ENCODE measurements at places on chromosomes 12 and 14.
A peak's percentile ranks its signal among the peaks of the same experiment; 100 is the strongest.

GRCh38 chr12:59030415-59030814, 110.1 kb upstream of the LRIG3 start:
- no peak for DNase-seq

GRCh38 chr12:130316251-130316650, 21.4 kb upstream of the PIWIL1 start:
- DNase-seq = no peak

DNA sequence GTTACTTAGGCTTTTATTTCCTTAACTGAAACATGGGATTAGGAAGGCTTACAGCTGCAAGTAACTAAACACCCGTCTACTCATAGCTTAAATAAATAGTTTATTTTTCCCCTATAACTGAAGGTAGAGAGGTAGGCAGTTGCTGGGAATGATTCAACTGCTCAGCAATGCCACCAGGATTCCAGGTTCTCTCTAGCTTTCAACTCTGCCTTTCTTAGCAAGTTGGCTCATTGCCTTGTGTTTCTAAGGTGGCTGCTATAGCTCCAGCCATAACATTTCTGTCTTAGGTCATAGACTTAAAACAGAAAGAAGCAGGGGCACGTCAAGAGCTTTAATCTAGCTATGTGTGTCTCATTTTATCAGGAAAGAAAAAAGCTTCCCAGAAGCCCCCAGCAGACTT, 103.7 kb upstream of the MDM1 start:
- no peak for DNase-seq

GRCh38 chr14:76776428-76777251, 15.4 kb downstream of the VASH1 start:
- DNase-seq = no peak

- DNase-seq = no peak
These were observed 421.5 kb upstream of the MDGA2 start for GRCh38 chr14:48096897-48097296.

DNA sequence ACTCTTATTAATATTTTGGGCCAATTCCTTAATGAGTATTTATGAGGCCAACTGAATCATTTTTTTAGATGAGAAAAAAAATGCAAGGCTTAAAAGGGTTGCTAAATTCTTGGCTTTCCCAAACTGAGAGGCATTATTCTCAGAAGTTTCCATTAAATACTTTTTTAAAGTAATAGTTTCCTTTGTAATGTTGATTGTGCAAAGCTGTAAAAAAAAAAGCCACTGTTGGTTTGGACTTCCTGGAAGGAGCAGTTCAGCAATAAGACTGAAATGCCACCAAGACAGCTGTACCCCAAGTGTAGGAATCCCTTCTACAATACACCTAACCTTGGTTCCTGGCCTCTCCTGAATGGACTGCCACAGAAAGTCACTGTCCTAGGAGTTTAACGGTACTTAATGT, 231.3 kb downstream of the MON2 start:
- no peak for DNase-seq

- no peak for DNase-seq
These were observed 2.7 kb upstream of the SAMD4A start for GRCh38 chr14:54564071-54564867.

GRCh38 chr12:110928700-110929099, 8.3 kb upstream of the MYL2 start:
- DNase-seq = no peak

DNA sequence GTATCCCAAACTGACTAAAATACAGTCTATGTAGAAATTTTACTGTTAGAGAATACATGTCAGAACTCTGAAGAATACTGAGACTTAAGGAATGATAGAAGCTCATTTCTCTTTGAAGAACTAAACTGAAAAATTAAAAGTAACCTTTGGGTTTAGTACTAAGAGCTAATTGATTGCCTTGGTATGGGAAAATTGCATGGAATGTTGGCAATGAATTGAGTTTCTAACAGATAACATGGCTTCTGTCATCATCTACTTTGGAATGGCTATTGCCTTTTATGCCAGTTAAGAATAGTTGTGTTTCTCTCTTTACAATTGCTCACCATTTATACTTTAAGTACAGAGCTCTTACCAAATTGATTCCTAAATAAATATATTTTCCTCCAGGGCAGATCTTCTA, 308.8 kb upstream of the SYT1 start:
- DNase-seq = no peak

- DNase-seq = no peak
These were observed 121.2 kb upstream of the LRIG3 start for GRCh38 chr12:59041241-59042121.

DNA sequence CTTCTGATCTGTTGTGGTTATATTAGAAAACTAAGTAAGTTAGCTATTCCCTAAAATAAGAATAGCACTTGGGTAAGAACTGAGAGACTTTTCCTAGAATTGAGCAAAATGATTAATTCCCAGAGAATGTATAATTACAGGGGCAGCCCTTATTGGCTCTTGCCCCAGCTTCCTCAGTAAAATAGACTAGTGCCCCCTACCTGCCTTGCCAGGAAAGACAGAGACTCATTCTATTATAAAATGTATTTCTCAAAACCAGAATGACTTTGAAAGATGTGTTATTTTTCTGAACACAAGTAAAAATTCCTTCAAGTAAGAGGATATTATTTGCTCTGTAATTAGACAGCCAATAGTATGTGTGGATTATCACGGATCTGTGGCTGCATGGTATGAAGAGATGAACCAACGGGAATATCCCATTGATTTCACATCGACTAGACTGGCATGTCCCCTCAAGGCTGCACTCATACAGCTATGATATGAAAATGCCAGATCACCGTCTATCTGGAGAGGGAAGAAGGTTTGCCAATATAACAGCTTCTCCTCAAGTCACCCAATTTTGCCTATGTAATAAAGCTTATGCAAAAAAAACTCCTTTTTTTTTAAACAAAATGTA, 7.4 kb upstream of the GLRX5 start:
- DNase-seq = no peak

- DNase-seq = no peak
These were observed 74.4 kb upstream of the STAC3 start for GRCh38 chr12:57325395-57325794.

DNA sequence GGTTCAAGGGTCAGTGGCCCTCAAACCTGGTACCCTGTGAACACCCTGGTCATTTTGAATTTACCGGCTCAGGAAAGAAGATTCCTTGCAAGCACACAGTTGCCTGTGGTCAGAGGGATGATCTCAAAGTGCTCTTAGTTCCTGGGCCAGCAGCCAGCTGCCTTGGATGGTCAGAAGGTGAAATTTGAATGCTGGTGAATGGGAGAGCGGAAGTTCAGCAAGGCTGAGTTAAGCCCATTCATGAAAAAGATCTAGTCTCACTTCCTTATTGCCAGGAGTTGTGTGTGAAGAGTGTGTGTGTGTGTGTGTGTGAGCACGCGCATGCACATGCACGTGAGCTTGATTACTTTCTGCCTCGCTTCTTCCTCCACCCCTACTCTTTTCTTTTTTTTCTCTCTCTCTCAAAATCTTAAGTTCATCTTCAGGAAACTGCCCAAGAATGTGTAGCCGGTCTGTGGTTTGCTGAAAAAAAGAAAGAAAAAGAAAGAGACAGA, 155.5 kb upstream of the CCND2 start:
- no peak for DNase-seq

GRCh38 chr14:52868911-52869618, 77.7 kb upstream of the GNPNAT1 start:
- no peak for DNase-seq

DNA sequence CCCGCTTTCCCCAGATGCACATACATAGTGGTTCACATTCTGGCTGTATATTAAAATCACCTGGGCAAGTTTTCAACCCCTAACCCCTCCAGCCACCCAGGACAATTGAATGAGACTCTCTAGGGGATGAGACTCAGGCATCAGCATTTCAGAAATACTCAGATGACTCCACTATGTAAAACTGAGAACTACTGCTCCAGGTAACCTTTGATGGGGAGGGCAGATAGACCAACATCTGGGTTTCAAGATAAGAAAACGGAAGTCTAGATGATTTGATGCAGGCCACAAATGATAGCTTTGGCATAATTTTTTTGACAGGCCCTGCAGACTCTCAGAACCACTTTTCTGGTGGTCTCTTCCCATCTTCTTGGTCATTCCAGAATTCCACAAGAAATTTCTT, 341.1 kb downstream of the EMP1 start:
- no peak for DNase-seq

- DNase-seq = no peak
These were observed 448.7 kb downstream of the SLC6A15 start for GRCh38 chr12:84463741-84464495.

GRCh38 chr14:64501411-64502171, 2.0 kb downstream of the ZBTB25 start:
- DNase-seq = no peak

- no peak for DNase-seq
These were observed 41.3 kb downstream of the RAB3IP start for GRCh38 chr12:69779928-69780327.

DNA sequence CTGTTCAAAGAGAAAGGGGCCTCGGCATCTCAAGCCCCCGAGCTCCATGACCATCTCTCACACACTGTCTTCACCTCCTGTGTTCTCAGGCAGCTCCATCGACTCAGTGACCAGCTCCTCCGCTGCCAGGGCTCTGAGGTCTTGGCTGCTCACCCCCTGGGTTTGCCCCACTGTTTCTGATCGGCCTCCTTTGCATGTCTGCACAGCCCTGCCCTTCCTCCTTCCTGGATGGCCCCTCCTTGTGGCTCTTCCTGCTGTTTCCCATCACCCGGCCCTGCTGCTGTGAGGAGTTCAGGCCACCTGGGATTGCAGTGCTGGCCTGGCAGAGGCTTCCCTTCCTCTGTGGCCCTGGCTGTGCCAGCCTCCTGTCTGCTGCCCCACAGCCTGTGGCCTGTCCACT, 38.1 kb upstream of the PIWIL1 start:
- DNase-seq = no peak

- no peak for DNase-seq
These were observed 54.8 kb downstream of the PPHLN1 start for GRCh38 chr12:42380733-42381132.

DNA sequence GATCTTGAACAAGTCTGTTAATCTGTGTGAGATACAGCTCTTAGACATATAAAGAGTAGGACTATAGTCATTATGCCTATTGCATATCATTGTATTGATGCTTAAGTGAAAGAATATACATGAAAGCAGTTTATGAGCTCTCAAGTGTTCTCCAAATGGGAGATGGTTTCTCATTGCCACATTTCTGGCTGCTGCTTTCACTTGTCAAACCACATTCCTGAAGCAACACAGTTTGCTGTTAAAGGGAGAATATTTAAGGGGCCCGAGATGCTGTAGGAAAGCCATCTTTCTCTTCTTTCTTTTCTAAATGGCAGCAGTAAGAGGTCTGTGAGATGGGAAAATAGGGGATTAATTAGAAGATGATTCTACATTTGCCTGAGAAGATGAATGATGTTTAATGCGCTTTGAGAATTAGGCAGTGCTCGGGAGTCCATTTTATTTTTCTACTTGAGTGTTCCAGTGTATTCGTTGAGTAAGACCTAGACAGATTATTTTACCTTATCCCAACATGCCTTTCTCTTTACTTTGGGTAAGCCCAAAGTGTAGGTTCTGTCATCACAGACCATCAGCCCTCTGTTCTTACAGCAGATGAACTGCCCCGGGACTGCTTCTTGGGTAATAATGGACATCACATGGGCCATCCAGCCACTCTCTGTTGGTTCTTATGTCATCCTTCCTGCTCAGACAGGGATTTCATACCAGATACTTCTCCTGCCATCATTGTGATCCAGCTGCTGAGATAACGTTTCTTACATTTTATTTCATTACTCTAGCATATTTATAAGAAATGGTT, 35.6 kb downstream of the ANO4 start:
- DNase-seq = no peak

GRCh38 chr14:23704890-23705289, 68.7 kb downstream of the DHRS2 start:
- DNase-seq = no peak

- DNase-seq = no peak
These were observed 62.6 kb upstream of the RESF1 start for GRCh38 chr12:31896514-31897039.

GRCh38 chr12:11992515-11992914, 78.2 kb upstream of the BCL2L14 start:
- DNase-seq = no peak

- no peak for DNase-seq
These were observed 37.9 kb downstream of the KIAA0586 start for GRCh38 chr14:58465421-58465820.

GRCh38 chr12:108950991-108951739, 69.7 kb downstream of the SVOP start:
- DNase-seq = peak; percentile 18

DNA sequence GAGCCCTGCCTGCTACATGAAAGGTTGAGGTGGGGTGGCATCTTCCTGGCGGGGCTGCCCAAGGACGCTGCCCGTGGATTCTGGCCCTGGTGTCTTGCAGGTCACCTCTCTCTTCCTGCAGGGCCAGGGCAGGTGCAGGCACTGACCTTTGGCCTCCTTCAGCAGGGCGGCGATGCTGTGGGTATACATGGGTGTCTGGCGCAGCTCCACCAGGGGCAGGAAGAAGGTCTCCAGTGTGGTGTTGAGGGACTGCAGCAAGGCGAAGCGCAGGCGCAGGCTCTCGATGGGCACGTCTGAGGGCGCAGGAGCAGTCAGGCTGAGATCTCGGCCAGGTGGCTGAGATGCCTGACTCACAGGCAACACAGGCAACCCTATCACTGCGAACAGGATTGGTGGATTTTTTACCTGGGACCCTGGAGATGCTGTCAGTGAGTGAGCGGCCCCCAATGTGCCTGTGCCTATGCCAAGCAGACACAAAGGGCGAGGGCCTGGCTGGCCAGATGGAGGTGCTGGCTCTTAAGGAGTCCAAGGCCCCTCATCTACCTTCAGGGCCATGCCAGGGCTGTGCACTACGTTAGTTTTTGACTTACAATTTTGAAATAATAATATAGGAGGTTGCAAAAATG, 45.7 kb downstream of the TRAFD1 start:
- no peak for DNase-seq

GRCh38 chr14:25003537-25003936, 46.4 kb downstream of the STXBP6 start:
- DNase-seq = no peak

GRCh38 chr12:57461917-57462250, 2.3 kb downstream of the GLI1 start:
- DNase-seq = no peak

DNA sequence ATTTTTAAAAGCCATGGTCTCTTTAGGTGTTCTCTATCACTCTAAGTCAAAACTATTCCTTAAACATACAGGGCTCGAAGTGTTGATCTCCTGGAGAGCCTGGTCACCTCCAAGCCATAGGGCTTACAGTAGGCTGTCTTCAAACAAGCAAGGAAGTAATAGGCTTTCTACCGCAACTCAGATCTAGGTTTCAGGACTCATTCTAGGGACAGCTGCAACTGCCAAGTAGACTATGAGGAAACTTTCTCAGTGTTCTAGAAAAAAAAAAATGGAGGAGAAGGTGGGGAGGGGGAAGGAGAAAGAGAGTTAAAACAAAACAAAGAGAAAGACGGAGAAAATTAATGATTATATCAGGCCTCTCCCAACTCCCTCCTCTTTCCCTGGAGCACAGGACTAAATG, 106.9 kb upstream of the ETV6 start:
- DNase-seq = no peak

- DNase-seq = no peak
These were observed 29.9 kb downstream of the PPFIBP1 start for GRCh38 chr12:27553941-27554340.

Measured in NCI-H1436 treated with DMSO at 0.1 percent for 48 hours (cell line).